ENCODE measurements at places on chromosomes 16 and 17.

- DNase-seq, result no peak
Measured at GRCh38 chr17:61498042-61498994, 46.1 kb downstream of the TBX4 start.

DNA sequence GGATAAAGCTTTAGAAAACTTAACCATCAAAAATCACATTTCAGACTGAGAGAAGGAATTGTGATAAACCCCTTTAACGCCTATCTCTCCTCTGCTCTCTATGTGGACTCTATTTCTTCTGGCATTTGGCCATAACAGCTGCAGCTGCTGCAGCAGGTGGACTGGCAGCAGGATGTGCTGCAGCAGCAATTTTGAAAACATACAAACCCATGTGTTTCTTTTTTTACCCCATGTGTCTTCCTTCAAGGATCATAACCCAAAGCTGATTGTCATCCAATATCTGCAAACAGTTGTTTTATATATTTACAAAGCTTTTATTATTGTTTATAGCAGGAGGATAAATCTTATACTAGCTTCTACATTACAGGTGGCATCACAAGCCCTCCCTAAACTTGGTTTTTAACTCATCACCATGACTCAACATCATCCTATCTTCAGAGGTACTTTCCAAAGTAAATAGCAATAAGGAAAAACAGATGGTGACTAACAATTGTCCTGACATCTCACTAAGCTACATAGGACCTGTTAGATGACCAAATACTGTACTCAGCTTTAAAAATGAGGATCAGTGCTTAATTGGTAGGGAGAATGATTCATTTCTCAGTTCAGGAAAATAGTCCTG lies 14.5 kb upstream of the KRTAP9-2 start:
- no peak for DNase-seq

GRCh38 chr16:54816471-54816870 lies 114.2 kb upstream of the IRX5 start:
- DNase-seq, result no peak

GRCh38 chr17:37103231-37103630 lies 154.5 kb downstream of the AATF start:
- DNase-seq, result no peak

GRCh38 chr17:72766761-72767356 lies 325.6 kb downstream of the SLC39A11 start:
- DNase-seq, result no peak

GRCh38 chr16:30068750-30069610 lies 3.4 kb downstream of the ALDOA start:
- peak; percentile 46 for DNase-seq

- DNase-seq, result no peak
Measured at GRCh38 chr17:55742272-55743102, 8.4 kb upstream of the PCTP start.

DNA sequence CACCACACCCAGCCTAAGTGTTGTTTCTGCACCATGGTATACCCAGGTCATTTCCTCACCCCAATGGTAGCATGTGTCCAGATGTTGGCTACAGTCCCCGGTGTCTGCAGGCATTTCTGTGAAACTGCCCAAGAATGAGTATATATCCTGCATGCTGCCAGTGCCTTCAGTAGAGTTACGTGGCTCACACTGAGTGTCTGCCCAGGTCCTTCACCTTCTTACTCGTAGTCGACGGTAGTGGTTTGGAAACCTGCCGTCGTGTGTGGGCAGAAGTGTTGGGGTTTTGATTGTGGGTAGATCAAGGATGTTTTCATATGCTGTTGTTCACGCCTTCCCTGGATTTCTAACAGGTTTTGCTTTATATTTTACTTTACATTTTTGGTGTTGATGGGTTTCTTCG lies 16.8 kb downstream of the TCF25 start:
- peak; percentile 21 for DNase-seq

DNA sequence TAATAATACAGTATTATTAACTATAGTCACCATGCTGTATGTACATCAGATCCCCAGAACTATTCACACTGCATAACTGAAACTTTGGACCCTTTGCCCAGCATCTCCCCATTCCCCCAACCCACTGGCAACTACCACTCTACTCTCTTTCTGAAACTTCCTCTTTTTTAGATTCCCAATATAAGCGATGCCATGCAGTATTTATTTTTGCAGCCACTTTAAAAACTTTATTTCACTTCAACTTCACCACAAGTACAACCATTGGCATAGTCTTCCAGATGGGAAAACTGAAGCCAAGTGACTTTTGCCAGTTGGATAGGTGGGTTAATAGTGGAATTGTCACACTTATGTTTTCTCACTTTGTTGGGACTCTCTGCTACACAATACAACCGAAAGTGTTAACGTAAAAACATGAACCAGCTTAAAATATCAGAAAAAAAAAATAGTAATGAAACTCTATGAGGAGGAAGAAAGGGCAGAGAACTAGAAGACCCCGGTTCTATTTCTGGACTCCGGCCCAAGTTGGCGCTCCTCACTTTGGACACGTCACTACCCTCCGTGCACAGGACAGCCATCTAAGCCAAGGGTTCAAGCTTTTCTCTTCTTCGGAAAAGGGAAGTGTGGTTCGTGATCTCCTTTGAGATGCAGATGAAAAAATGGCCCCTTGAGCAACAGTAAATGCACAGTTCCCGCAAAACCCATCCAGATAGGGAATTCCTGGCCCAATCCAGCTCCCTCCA lies 743 bp downstream of the SHCBP1 start:
- DNase-seq, result no peak

DNA sequence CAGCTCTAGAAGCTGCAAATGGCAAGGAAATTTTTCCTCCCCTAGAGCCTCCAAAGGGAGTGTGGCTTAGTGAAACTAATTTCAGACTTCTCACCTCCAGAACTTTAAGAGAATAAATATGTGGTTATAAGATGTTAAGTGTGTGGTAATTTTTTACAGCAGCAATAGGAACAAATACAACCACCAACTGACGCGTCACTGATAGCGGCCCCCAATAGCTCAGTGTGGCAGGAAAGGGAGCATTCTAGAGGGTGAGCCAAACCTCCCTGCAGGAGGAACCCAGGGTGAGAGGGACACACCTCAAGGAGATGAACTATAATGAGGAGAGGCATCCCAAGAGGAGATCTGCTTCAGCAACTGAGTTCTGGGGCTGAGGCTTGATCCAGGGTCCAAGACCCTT lies 4.0 kb downstream of the CCL4 start:
- DNase-seq, result no peak

Data from stimulated activated CD4-positive, alpha-beta T cell treated with anti-CD3 and anti-CD28 coated beads, Interleukin-12 subunit alpha, Interleukin-12 subunit beta, amount 100 ng/mL, for 4 hours (primary cell).